Stimulated activated CD4-positive, alpha-beta T cell treated with anti-CD3 and anti-CD28 coated beads, TNF-alpha, amount 100 ng/mL, for 1 hour (primary cell): ENCODE measurements at places on chromosomes 2 and 18.

- no peak for DNase-seq
These were observed 334.5 kb downstream of the ARHGAP15 start for GRCh38 chr2:143463719-143464118.

GRCh38 chr2:128632501-128632800 lies 313.8 kb upstream of the HS6ST1 start:
- no peak for DNase-seq

DNA sequence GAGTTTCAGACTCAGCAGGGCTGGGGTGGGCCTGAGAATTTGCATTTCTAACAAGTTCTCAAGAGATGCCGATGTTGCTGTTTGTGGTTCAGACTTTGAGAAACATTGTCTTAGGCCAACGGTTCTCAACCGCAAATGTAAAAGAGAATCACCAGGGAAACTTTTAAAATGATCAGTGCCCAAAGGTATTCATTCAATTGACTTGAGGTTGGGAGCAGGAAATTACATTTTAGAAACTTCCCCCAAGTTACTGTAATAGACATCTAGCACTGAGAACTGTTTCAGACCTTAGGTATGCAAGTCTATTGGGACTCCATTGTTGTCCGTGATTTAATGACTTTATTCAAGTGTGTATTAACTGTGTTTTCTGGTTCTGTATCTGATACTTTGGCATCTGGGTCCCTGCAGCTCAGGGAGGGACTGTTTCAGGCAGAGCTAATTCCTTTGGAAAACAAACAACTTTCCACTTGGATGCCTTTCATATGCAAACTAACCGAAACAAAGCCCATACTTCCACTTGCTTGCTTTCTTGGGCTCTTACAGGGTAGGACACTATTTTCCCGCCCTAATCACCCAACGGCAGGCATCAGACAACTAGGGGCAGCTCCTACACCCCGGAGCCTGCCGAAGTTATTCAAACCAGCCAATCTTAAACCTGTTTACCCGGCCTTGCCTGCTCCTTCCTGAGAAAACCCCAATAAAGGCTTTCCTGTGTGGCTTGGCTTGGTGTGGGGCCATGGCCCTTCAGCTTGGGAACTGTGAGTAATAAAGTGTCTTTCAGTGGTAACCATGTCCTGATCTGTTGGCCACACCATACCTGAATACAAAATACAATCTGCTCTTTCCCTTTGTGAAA lies 97.6 kb downstream of the POLE4 start:
- no peak for DNase-seq

DNA sequence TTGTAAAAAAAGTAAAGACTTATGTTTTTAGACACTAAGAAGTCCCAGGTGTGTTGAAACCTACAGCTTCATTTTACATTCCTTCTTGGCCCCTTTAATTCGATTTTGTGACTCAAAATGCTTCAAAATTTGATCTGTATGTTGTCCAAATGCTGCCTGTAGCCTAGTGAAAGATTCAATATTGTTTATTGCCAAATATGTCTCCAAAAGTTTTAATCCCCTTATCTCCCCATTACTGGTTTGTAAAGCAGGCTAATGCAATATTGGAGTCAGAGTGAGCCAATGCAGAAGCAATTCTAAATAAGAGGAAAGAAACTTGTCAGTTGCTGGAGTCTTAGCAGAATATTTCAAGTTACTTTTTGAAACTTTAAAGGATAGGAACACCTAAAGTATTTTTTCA lies 287.0 kb upstream of the ZC3H15 start:
- no peak for DNase-seq

DNA sequence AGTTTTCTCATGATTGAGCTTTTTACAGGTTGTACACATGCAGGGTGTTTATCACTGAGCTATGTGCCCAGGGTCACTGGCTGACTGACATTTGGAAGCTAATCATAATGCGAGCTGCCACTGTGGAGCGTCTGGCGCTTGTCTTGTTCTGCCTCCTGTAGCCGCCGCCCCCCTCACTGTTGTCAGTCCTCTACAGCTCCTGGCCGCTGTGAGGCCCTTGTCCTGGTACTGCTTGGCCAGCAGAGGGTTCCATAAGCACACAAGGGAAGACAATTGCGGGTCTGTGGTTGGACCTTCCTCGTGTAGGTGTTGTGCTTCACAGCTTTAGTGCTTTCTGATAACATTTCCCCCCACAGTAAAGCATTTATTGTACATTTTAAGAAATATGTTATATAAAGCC lies 105.6 kb upstream of the LDLRAD4 start:
- no peak for DNase-seq

DNA sequence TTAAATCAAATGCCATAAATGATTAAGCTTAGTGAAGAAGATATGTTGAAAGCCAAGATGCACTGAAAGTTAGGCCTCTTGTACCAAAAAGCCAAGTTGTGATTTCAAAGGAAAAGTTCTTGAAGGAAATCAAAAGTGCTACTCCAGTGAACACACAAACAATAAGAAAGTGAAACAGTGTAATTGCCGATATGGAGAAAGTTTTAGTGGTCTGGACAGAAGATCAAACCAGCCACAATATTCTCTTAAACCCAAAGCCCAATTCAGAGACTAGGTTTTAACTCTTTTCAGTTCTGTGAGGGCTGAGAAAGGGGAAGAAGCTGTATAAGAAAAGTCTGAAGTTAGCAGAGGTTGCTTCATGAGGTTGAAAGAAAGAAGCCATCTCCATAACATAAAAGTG lies 101.8 kb upstream of the RPE start:
- no peak for DNase-seq

DNA sequence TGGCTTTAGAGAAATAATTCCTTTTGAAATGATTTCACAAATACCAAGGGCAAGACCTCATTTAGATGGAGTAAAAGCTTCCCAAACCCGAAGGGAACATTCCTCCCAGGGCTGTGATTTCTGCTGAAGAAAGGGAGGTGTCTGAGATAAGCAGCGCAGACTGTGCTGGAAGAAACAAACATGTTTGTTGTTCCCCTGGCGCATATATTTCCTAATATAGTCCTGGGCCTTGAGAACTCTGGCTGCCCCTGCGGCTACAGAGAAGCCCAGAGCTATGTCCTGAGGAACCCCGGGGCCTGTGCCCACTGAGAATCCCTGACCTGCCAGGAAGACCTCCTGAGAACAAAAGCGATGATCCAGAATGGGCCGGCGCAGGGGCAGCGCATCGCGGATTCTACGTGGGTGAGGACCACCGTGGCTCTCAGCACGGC lies 372.6 kb upstream of the NT5C1B start:
- DNase-seq: no peak

GRCh38 chr2:46073540-46074046 lies 223.6 kb upstream of the EPAS1 start:
- DNase-seq: no peak

DNA sequence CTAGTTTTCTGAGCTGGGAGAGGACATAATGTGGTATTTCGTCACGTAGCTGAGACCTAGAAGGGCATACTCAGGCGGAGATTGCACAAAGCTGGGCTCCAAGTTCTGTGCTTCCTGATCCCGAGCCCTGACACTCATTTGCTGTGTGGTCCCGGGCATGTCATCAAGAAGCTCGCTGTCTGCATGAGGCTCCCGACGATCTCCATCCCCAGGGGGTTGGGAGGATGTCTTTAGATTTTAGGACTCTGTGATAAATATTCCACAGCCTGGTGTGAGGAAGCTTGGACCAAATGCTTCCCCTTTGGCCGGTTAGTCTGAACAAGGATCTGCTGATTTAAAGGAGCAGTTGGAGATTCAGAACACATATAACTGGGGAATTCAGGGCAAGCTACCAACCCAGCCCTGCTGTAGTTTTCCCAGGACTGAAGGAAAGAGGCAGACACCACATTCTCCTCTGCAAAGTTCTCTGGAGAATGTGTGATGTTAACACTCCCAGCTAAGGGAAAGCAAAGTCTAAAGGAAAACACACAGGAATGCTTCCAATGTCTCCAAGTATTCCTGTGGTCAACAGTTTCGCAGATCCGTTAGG lies 2.3 kb downstream of the KCNE4 start:
- DNase-seq: no peak

- DNase-seq: no peak
These were observed 491.9 kb upstream of the CHAC2 start for GRCh38 chr2:53275743-53276142.

GRCh38 chr2:10963155-10963554 lies 51.4 kb downstream of the KCNF1 start:
- DNase-seq: no peak

DNA sequence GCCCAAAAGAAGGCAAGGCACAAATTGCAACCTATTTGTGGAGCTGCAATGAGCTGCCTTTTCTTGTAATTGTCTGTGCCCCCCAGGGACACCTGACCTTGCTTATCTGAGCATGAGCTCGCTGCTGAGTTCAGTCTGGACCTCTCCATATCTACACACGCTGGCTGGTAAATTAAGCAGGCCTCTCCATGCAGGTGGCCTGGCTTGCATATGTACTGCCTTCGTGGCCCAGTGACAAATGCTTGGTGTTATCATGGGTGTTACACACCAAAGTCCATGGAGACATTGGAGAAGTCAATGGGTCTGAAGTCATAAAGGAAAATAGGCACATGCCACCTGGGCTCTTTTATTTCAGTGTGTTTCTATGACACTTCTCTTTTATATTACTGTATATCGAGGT lies 121.2 kb downstream of the IRS1 start:
- DNase-seq: no peak

- no peak for DNase-seq
These were observed 1049.2 kb upstream of the ZEB2 start for GRCh38 chr2:145569108-145569507.

- DNase-seq: no peak
These were observed 56.3 kb downstream of the TIMM21 start for GRCh38 chr18:74204526-74205152.

GRCh38 chr2:62265106-62265505 lies 69.2 kb downstream of the B3GNT2 start:
- no peak for DNase-seq

DNA sequence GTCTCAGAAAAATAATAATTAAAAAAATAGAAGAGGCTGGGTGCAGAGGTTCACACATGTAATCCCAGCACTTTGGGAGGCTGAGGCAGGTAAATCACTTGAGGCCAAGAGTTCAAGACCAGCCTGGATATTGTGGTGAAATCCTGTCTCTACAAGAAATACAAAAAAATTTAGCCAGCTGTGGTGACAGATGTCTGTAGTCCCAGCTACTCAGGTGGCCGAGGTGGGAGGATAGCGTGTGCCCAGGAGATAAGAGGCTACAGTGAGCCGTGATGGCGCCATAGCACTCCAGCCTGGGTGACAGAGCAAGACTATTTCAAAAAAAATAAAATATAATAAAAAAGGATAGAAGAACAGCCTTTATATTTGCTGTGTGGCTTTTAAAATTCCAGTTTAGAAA lies 35.9 kb downstream of the SMC6 start:
- DNase-seq: no peak

DNA sequence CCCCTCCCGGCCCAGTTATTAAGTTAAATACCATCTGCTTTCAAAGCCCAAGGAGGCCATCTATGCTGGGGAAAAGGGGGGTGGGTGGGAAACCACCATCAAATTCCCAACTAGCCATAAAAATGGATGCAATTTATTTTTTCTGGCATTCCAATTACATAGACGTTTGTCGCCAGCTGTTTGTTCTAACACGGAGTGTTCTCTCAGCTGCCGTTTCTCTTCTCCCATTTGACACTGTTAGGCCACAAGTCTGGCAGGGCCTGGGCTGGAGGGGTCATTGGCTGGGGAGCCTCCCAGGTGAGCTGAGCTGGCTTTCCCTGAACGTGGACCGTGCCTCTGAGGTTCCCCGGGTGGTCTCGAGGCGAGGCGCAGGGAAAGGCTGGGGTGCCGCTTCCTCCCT lies 16.6 kb downstream of the ATOH8 start:
- no peak for DNase-seq

GRCh38 chr2:70305531-70305930 lies 3.7 kb upstream of the FAM136A start:
- DNase-seq: no peak

DNA sequence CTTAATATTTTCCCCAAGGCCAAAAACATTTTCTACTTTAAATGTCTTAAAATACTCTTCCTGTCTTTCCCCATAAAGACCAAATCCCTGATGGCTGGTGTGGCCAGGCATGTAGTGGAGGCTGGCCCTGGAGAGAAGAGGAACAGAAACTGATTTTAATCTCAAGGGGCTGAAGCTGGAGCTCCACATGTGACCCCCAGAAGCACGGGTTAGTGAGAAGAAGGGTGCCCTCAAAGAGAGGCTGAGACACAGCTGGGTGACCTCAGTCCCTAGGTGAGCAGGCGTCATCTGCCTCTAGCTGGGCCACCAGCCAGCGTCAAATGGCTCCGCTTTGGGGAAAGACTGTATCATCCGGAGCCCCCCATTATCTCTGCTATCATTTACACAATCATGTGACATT lies 19.3 kb upstream of the TMEM18 start:
- DNase-seq: no peak

- no peak for DNase-seq
These were observed 86.1 kb upstream of the KYNU start for GRCh38 chr2:142791335-142791734.

DNA sequence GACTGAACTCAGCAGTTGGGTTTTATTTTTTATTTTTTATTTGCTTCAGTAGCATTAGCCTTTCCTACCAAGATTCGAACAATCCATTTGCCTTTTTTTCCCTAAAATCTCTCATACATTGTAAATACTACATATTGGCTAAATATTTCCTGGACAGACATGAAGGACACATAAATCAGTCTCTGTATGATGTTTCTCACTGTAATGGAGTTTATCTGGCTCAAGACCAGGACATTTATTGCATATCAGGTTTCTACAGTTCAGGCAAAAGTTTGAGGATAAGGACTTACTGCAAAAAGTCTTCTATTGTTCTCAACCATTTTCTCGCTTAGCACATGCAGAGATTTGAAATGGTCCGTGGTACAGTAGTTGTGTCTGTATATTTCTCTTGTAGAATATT lies 3.3 kb downstream of the CLUL1 start:
- DNase-seq: no peak

GRCh38 chr2:126783341-126783740 lies 115.3 kb upstream of the TEX51 start:
- DNase-seq: no peak

DNA sequence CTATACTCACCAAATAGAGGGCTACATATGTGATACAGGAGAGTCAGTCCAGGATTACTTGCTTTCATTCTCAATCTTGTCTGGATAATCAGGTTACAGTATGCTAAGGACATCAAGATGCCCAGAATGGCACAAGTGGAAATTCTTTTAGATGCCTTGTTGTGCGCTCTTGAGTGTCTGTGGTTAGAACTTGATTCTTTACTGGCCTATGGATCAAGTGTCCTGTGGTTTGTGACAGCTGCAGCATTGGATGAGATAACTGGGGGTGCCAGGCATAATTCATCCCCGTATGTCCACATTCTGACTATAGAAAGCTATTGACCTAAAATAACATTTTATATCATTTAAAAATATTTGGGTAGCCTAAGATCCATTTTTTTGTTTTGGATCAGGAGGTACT lies 40.1 kb downstream of the CDC42EP3 start:
- DNase-seq: no peak

- no peak for DNase-seq
These were observed 19.3 kb upstream of the ALK start for GRCh38 chr2:29940706-29941105.

GRCh38 chr2:99088017-99088416 lies 53.5 kb upstream of the C2orf15 start:
- no peak for DNase-seq
